RWPE2 (cell line): ENCODE measurements at places on chromosomes 2 and 18.
A peak's percentile ranks its signal among the peaks of the same experiment; 100 is the strongest.

DNA sequence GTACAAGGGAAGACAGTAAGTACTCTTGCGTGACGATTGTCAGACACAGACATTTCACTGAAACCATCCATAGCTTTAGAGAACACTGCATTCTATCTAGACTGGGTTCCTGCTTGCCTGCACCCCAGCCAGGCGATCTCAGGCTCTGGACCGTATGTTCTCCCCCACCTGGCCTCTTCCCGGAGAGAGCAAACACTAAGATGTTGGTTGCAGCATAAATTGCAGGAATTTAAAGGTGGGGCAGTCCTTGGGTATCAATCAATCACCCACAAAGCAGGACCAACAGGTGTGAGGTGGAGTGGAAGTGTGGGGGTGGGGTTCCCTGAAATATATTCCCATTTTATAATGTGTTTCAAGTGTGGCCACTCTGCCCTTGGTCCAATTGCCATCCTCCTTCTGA, 103.6 kb upstream of the TGFA start:
- H3K36me3 ChIP-seq, result no peaks in the 10 kb centered on the region
- DNase-seq, result no peak
- no peak overlapping the region for H3K27ac ChIP-seq
- H3K4me1 ChIP-seq, result no peaks in the 10 kb centered on the region

GRCh38 chr2:120765678-120766469, 30.2 kb downstream of the GLI2 start:
- no peaks in the 10 kb centered on the region for H3K36me3 ChIP-seq
- no peak overlapping the region for H3K27ac ChIP-seq
- H3K4me1 ChIP-seq, result no peaks in the 10 kb centered on the region
- DNase-seq, result peak; percentile 42

- H3K36me3 ChIP-seq, result no peaks in the 10 kb centered on the region
- no peak overlapping the region for H3K27ac ChIP-seq
- peaks cover 9% of the 10 kb centered on the region for H3K4me1 ChIP-seq
- DNase-seq, result no peak
- H3K27me3 ChIP-seq, result no peaks in the 10 kb centered on the region
Measured at GRCh38 chr2:144670080-144670479, 150.2 kb upstream of the ZEB2 start.

GRCh38 chr18:44973282-44973681, 292.6 kb downstream of the SETBP1 start:
- no peaks in the 10 kb centered on the region for H3K36me3 ChIP-seq
- H3K27me3 ChIP-seq, result no peaks in the 10 kb centered on the region
- H3K27ac ChIP-seq, result no peak overlapping the region
- no peaks in the 10 kb centered on the region for H3K4me1 ChIP-seq
- no peak overlapping the region for H3K4me3 ChIP-seq

DNA sequence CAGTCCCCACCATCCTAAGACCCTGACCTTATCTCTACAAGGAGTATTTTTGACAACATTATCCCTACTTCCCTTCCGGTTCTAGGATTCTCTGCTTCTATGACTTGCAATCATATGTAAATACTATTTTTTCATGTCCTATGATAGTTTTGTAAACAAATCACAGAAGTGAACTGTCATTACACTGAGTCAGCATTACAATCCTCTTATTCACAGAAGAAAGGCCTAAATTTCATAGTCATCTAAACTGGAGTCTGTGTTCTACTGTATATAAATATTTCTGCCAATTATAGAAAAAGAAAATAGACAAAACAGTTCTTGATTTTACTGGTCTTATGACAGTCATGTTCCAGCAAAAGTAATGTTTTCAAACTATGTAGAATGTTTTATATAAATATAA, 265.1 kb downstream of the NCKAP5 start:
- no peak overlapping the region for H3K4me3 ChIP-seq
- H3K27ac ChIP-seq, result no peak overlapping the region
- H3K27me3 ChIP-seq, result no peaks in the 10 kb centered on the region
- no peaks in the 10 kb centered on the region for H3K36me3 ChIP-seq

DNA sequence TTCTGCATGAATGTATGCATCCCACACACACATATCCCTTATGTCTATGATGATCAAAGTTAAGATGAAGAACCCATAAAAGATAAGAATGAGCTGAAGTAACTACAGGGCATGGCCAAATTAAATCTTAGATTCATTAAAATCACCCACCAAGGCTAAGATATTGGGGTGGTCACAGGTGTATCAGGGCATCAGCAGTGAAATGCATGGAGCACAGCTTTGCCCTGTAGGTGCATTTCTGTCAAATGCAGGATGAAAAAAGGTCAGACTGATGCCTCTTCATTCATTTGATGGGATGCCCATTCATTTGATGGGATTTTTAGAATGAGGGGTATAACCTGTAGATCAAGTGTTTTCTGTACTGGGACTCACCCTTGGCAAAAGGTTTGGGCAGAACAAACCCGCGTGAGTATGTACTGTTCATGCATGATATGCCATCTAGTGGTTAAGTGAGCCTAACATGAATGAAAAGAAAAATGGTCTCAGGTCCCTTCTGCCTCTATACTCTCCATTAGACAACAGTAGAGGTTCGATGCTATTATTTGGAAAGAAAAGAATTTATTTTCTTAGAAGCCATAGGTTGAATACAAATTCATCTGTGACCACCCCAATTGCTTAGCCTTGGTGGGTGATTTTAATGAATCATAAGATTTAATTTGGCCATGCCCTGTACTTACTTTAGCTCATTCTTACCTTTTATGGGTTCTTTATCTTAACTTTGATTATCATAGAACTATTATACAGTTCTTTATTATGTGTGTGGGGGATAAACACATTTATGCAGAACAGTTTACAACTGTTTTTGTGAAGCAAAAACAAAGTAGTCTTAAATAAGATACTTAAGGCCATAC, 43.2 kb upstream of the NOSTRIN start:
- no peaks in the 10 kb centered on the region for H3K27me3 ChIP-seq
- no peaks in the 10 kb centered on the region for H3K36me3 ChIP-seq
- no peak overlapping the region for H3K27ac ChIP-seq
- H3K4me3 ChIP-seq, result no peak overlapping the region
- H3K4me1 ChIP-seq, result no peaks in the 10 kb centered on the region

- DNase-seq, result no peak
- H3K27me3 ChIP-seq, result no peaks in the 10 kb centered on the region
- H3K27ac ChIP-seq, result no peak overlapping the region
- H3K36me3 ChIP-seq, result no peaks in the 10 kb centered on the region
Measured at GRCh38 chr2:217667512-217667911, 335.3 kb downstream of the TNS1 start.

GRCh38 chr2:157173740-157174184, 83.7 kb upstream of the GALNT5 start:
- no peaks in the 10 kb centered on the region for H3K36me3 ChIP-seq
- no peak for DNase-seq
- peaks cover 32% of the 10 kb centered on the region for H3K4me1 ChIP-seq

GRCh38 chr2:16741498-16741897, 75.9 kb upstream of the CYRIA start:
- H3K4me3 ChIP-seq, result no peak overlapping the region
- peaks cover 21% of the 10 kb centered on the region for H3K4me1 ChIP-seq
- no peaks in the 10 kb centered on the region for H3K27me3 ChIP-seq
- no peak overlapping the region for H3K27ac ChIP-seq
- DNase-seq, result no peak

- no peak overlapping the region for H3K27ac ChIP-seq
- H3K27me3 ChIP-seq, result peaks cover 77% of the 10 kb centered on the region
- no peaks in the 10 kb centered on the region for H3K36me3 ChIP-seq
- no peak overlapping the region for H3K4me3 ChIP-seq
Measured at GRCh38 chr18:10455726-10456453, 1.5 kb downstream of the APCDD1 start.

- H3K27ac ChIP-seq, result no peak overlapping the region
- H3K4me3 ChIP-seq, result no peak overlapping the region
Measured at GRCh38 chr2:162004031-162004430, 70.0 kb downstream of the DPP4 start.

GRCh38 chr2:170145675-170146432, 32.1 kb upstream of the MYO3B start:
- H3K4me3 ChIP-seq, result no peak overlapping the region
- no peak overlapping the region for H3K27ac ChIP-seq
- no peak for DNase-seq
- H3K27me3 ChIP-seq, result no peaks in the 10 kb centered on the region
- no peaks in the 10 kb centered on the region for H3K36me3 ChIP-seq

GRCh38 chr18:11992096-11992790, 10.9 kb downstream of the IMPA2 start:
- no peaks in the 10 kb centered on the region for H3K36me3 ChIP-seq
- DNase-seq, result no peak
- no peak overlapping the region for H3K27ac ChIP-seq
- no peaks in the 10 kb centered on the region for H3K27me3 ChIP-seq

GRCh38 chr2:182666674-182667314, 49.3 kb upstream of the DNAJC10 start:
- no peaks in the 10 kb centered on the region for H3K27me3 ChIP-seq
- no peaks in the 10 kb centered on the region for H3K36me3 ChIP-seq
- no peaks in the 10 kb centered on the region for H3K4me1 ChIP-seq
- H3K27ac ChIP-seq, result no peak overlapping the region
- no peak for DNase-seq
